ENCODE measurements at places on chromosomes 5 and 9.

GRCh38 chr5:76652809-76653414 is 29.7 kb upstream of the F2RL2 start:
- no peak for DNase-seq

DNA sequence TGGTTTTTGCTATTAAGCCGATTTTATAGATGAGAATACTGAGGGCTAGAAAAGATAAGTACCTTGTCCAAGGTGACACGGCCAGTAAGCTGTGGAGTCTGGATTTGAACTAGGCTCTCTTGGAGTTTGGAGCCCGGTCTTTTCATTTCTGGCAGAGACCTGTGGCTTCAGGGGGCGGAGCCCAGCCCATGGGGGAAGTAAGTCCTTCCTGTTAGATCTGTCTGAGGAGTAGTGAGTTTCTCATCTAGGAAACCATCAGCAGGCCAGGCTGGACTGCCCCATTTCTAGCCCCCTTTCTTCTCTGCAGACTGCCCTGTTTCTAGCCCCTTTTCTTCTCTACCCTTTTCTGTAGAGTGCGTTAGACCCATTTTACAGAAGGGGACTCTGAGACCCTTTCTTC is 521 bp upstream of the PTGS1 start:
- peak; percentile 79 for DNase-seq

DNA sequence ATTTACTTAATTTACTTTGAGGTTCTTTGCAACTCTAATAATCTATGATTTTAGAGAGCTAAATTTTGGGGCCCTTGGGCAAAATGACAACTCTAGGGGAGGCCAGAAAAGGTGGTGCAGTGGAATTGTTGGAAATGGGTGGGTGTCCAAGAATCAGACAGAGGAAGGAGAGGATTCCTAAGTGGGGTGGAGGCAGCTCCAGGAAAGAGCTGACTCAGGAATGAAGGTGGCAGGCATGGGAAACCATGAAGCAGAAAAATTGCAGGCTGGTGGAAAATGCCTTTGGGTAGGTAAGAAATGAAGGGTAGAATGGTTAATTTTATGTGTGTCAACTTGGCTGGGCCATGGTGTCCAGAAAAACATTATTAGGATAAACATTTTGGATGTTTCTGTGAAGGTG is 248.5 kb upstream of the TUT7 start:
- DNase-seq: no peak

DNA sequence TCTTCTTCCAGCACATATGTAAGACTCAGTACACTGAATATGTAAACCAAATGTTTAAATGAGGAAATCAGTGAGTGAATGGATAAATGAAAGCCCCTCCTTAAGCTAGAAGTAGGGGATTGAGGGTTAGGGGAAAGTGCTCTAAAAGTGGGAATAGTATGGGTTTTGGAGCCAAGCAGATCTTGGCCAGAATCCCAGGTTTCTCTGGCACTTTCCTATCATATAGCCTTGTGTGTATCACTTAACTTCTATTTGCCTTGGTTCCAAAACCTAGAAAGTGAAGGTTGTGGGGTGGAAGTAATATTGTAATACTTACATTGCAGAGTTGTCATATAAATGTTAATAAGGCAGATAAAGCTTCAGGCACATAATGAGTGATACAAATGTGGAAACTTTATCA is 45.0 kb upstream of the SV2C start:
- DNase-seq: no peak

DNA sequence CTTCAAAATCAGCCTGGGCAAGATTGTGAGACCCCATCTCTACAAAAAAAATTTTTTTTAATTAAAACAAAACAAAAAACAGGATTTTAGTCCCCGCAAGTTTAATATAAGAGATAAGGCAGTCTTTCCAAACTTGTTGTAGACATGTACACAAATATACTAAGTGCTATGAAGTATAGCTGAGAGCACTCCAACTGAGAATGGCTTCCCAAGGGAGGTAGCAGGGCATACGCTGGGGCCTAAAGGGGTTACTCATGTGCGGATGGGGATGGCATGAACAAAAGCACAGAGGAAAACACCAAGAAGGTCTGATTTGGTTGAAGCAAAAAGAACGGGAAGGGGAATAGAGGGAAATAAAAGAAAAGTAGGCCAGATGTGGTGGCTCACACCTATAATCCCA is 21.1 kb downstream of the SAR1B start:
- no peak for DNase-seq

DNA sequence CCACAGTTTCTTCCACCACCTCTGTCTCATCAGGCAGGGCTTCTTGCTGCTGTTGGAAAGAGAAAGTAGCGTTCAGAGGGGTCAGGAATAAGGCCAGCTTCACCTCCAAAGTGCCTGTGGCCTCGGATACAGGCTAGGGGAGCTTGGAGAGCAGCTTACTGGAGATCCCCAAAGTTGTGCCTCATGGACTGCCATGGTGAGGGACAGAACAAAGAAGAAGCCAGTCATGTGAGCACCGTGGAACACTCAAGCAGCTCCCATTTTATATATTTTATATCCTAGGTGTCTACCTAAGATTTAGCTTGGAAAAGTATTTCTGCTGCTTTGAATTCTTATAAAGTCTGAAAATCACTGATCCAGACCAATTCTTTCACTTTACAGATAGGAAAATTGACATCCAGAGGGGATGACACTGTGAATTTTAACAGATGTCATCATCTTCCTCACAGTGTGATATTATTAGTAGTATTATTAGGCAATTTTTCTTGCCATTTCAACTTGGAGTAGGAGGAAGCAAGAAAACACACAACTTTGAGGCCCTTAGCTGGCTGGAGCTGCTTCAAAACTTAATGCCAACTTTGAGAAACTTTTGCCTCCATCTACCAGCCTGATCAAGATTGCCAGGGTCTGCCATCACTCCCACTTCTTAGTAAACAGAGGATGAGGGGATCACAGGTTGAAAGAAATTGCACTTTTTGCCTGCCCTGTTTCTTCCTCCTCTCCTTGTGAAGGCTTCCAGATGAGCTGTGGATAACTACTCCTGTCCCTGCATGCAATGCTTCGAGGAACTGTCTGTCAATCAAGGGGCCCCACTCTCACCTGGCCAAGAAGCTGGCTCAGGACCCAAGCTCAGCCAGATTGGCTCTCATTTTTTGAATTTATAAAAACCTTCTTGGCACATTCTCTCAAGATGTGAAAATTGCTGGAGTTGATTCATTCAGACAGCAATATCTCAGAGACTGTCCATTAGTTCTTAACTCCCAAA is 11.8 kb downstream of the SPARC start:
- DNase-seq: no peak

GRCh38 chr5:140587495-140587894 is 22.9 kb downstream of the SLC35A4 start:
- DNase-seq: no peak

DNA sequence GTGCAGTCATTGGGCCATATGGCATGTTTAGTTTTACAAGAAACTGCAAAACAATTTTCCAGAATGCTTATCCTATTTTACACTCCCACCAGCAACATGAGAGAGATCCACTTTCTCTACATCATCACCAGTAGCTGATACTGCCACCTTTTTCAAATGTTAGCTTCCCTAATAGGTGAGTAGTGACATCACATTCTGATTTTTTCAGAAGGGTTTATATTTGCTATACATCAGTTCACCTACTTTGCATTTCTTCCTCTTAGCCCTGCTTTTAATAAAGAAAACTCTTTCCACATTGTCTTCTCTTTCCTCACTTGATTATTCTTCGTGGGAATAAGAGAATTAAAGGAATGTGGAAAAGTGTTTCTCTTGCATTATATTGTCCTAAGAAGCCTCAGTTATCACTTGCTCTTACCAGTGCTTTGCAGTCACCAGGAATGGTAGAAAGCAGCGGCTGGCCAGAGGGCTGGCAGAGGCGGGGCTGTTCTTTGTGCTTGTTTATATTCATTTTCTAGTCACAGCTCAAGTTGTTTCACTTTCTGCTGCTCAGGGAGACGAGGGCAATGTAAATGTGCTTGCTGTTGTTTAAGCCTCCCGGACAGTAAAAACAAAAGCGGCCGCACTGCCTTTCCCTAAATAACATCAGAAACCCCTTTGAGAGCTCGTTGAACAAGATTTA is 164.8 kb downstream of the HSD17B3 start:
- DNase-seq: no peak

GRCh38 chr9:84655447-84655846 is 14.1 kb upstream of the NTRK2 start:
- no peak for DNase-seq

GRCh38 chr9:129013674-129014073 is 14.5 kb downstream of the SH3GLB2 start:
- DNase-seq: peak; percentile 53

DNA sequence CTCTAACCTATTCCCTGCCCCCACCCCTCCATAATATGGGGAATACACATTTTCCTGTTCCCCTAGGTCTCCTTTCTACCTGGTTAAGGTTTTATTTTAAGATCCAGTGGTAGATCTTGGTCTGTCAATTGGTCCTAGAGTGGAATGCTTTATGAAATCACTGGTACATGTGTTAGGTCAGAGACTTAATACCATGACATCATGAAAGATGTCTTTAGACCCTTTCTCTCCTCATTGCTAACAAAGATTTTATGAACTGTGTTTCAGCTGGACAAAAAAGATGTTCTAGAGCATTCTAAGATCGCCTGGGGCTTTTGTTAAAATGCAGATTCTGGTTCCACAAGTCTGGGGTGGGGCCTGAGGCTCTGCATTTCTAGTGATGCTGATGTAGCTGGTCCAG is 9.1 kb downstream of the GSN start:
- no peak for DNase-seq

- DNase-seq: no peak
Observed at GRCh38 chr5:150454492-150455229, 5.1 kb upstream of the RPS14 start.

GRCh38 chr9:87237336-87237735 is 260.3 kb upstream of the DAPK1 start:
- no peak for DNase-seq

- no peak for DNase-seq
Observed at GRCh38 chr5:94389515-94389899, 228.9 kb downstream of the KIAA0825 start.

- no peak for DNase-seq
Observed at GRCh38 chr9:36871606-36872005, 162.5 kb downstream of the PAX5 start.

DNA sequence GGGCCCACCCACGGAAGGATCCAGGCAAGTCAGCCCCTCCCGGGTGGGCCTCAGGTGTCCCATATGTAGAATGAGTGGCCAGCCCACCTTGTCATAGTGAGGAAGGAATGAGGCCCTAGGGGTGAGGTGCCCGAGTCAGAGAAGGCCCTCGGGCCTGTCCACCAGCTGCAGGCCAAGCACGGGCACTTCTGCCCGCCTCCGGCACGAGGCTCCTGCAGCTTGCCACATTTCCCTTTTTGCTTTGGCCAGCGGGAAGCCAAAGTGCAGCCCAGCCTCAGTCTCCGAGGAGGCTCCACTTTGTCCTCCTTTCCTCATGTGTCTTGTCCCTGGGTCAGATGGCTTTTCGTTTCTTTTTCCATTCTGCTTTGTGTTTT is 72.9 kb downstream of the PSMB7 start:
- peak; percentile 14 for DNase-seq

GRCh38 chr5:87263498-87263897 is 4.2 kb upstream of the RASA1 start:
- no peak for DNase-seq

GRCh38 chr9:135252980-135253304 is 165.5 kb downstream of the OLFM1 start:
- no peak for DNase-seq

DNA sequence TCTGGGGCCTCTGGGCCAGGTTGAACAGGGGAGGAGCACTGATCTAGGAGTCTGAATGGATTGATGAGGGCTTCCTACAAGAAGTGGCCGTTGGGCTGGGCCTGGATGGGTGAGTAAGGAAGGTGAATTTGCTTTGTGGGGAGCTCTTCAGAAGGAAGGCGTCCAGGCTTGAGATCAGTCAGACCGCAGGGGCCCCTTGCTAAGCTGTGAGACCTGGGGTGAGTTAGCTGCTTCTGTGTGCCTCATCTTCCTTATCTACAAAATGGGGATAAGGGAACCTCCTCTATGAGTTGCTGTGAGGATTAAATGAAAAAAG is 1.1 kb upstream of the SYNPO start:
- DNase-seq: no peak

GRCh38 chr5:166340039-166340438 is 1951.4 kb upstream of the WWC1 start:
- no peak for DNase-seq
